Right ventricle myocardium superior (tissue), 1 donor: ENCODE measurements at places on chromosomes 11 and 22. TPM values are rescaled to one million over a fixed set of nuclear protein-coding genes. Genes with fewer than 3 reads are reported as not detected.

SAA4 gene
- not detected for total RNA-seq

CCDC15 gene
- total RNA-seq, result 0.24 TPM

VPREB1 gene
- not detected for total RNA-seq

GGA1 gene
- total RNA-seq, result 22.3 TPM

ZNF74 gene
- 5.9 TPM for total RNA-seq

DDI1 gene
- total RNA-seq, result not detected

ALG8 gene
- total RNA-seq, result 15.8 TPM

TSSK2 gene
- total RNA-seq, result not detected

NPTXR gene
- total RNA-seq, result 16.8 TPM

SDF2L1 gene
- 20.4 TPM for total RNA-seq

ANO5 gene
- total RNA-seq, result 68.9 TPM

PAX6 gene
- not detected for total RNA-seq

SNX32 gene
- total RNA-seq, result not detected

KIRREL3 gene
- total RNA-seq, result 0.08 TPM

SGSM1 gene
- total RNA-seq, result 9.2 TPM

MGAT3 gene
- total RNA-seq, result 3.9 TPM

KRTAP5-8 gene
- total RNA-seq, result not detected

APOBEC3G gene
- 2.7 TPM for total RNA-seq

TRIM22 gene
- 18.2 TPM for total RNA-seq

NOX4 gene
- 1.7 TPM for total RNA-seq

GPR83 gene
- total RNA-seq, result 0.27 TPM

SMIM35 gene
- not detected for total RNA-seq

PGA5 gene
- not detected for total RNA-seq

HEPN1 gene
- total RNA-seq, result not detected

MUC5AC gene
- total RNA-seq, result not detected

MIAT gene
- total RNA-seq, result 0.48 TPM

FOLR2 gene
- total RNA-seq, result 27.1 TPM

CHRM1 gene
- total RNA-seq, result not detected

APOL3 gene
- total RNA-seq, result 25.5 TPM

KDM2A gene
- 40.7 TPM for total RNA-seq

TMPRSS6 gene
- total RNA-seq, result not detected

OR4D5 gene
- not detected for total RNA-seq

IMMP1L gene
- total RNA-seq, result 20.3 TPM

NELL1 gene
- not detected for total RNA-seq

CNTN5 gene
- total RNA-seq, result not detected
